ENCODE measurements at places on chromosomes 11 and 22. TPM values are rescaled to one million over a fixed set of nuclear protein-coding genes. Genes with fewer than 3 reads are reported as not detected.

Gene MMP7
- total RNA-seq, result 16.0 TPM

Gene SLC25A45
- 11.5 TPM for total RNA-seq

Gene INSC
- total RNA-seq, result 0.96 TPM

Gene ANGPTL5
- 0.23 TPM for total RNA-seq

Gene CCDC89
- total RNA-seq, result 1.2 TPM

Gene GNG3
- not detected for total RNA-seq

Gene C11orf21
- 6.5 TPM for total RNA-seq

All from upper lobe of right lung (tissue), 1 donor.